ENCODE measurements at places on chromosomes 16 and 17.
A peak's percentile ranks its signal among the peaks of the same experiment; 100 is the strongest.

GRCh38 chr16:81158964-81159363, 62.8 kb upstream of the GCSH start:
- peak; percentile 65 for DNase-seq

DNA sequence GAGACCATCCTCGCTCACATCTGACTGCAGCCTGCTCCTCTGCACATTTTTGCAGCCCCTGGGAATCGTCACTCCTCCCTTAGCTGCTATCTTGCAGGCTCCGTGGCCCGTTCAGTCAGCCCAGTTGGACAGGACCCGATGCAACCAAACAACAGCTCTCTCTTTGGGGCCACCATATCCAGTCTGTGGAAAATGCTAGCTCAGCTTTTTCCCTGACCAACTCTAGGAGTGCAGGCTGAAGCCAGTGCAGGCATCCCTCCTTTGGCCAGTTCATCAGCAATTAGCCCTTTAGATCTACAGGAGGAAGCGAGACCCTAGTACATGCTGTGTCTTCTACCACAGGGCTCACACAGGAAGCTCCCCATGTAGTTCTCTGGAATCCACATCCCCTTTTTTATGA, 182.1 kb downstream of the HS3ST3A1 start:
- no peak for DNase-seq

DNA sequence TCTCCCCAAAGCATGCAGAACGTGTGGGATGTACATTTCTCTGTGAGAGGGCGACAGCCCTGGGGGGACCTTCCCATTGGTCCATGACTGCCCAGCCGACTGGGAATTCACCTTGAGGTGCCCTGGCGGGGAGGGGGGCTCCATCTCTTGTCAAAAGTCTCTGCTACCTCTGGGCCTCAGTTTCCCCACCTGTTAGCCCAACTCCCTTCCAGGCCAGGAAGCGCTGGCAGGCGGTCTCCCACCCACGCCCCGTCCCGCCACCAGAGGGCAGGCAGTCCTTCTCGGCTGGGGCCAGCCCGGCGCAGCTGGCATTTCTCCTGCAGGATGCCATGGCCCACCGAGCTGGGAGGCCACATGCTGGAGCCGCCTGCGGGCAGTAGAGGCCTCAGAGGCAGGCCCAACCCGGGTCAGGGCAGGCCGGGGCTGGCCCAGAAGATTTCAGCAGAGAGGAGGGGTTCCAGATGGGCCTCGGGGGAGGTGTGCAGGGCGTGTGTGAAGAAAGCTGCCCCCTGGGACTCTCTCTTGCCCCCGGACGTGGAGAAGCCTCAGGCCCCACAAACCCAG, 16.6 kb downstream of the CD7 start:
- peak; percentile 57 for DNase-seq

DNA sequence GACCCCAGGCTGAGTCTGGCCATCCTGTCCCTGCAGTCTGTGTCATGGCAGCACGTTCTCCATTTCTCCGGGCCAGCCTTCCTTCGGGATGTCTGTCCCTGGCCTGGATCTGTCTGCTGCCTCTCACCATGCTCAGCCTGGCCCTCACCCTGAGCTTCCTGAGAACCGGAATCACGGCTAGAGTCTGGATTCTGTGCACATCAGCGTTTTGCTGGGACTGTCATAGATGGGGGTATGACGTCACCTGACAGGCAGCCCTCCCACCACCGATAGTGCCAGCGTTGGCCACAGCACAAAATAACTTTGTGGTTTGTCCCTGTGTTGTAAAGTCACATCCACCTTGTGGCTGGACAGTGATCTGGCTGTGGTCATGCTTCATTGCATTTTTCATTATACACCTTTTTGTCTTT, 59.2 kb downstream of the B9D1 start:
- DNase-seq: peak; percentile 85

DNA sequence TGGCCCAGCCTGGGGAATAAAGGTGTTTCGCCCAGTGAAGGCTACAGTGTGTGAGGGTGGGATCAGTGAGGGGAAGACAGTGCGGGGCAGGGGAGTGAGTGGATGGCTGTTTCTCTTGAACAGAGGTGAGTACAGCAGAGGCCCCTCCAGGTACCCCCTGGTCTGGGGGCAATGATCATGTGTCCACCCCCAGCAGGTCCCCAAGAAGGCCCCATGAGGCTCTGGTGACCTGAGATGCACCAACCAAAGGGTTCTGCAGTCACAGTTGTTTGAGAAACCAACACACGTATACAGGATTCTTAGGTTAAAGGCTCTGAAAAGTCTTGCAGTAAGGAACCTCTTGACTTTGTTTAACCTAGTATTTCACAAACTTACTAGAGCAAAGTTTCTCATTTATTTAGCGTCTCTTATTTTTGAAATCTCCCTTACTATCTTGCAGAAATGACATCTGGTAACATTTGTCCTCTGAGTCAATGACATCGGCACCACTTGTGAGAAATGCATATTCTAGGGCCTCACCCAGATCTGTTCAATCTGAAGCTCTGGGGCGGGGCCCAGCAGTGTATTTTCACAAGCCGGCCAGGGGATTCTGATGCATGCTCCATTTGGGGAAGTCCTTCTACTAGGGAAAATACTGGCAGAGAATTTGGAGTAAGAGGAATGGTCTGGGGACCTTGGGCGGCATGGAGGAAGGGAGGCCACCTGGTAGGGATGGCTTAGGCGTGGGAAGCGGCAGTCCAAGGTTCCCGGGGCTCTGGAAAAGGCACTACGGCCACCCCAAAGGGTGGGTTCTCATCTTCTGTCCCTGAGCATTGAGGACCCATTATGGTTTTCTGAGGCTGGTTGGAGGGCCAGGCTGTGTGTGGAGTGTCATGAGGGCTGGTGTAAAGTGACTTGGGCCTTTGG, 217.3 kb downstream of the NTN1 start:
- DNase-seq: no peak

- no peak for DNase-seq
Observed at GRCh38 chr17:27577884-27578717, 52.9 kb upstream of the LGALS9 start.

DNA sequence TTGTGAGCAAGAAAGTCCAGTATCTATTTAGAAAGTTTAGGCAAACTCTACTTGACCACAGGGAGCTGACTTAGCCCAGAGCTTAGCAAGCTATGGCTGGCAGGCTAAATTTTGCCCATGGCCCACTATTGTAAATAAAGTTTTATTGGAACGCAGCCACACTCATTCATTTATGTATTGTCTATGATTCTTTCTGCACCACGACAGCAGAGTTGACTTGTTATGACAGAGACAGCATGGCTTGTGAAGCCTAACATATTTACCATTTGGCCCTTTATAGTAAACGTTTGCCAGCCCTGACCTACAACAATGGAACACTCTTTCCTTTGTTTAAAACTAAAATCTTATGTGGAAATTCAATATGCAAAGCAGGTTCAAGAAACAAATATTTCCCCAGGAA, 100.0 kb upstream of the ZFHX3 start:
- no peak for DNase-seq

Data from posterior cingulate gyrus (tissue), 11 donors.